ENCODE measurements at places on chromosomes 2 and 18.
A peak's percentile ranks its signal among the peaks of the same experiment; 100 is the strongest.

DNA sequence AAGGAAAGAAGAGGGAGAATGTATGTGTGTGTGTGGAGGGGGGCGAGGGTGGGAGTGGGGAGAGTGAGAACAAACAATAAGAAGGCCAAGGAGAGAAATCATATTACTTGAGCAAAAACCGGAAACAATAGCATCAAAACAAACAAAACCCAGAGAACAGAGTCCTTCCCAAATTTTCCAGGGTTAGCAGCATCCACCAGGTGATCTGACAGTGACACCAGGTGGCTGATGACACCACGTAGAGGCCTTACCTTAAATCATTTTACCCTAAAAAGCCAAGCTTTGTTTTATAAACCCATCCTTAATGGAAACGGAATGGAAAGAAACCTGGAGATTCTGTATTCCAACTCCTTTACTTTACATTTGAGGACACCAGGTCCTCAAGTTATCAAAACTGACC, 42.9 kb downstream of the CDCA7 start:
- DNase-seq, result no peak

GRCh38 chr2:6881046-6881445, 3.5 kb downstream of the RSAD2 start:
- no peak for DNase-seq

- no peak for DNase-seq
These were observed 44.2 kb downstream of the ARID5A start for GRCh38 chr2:96580771-96581170.

DNA sequence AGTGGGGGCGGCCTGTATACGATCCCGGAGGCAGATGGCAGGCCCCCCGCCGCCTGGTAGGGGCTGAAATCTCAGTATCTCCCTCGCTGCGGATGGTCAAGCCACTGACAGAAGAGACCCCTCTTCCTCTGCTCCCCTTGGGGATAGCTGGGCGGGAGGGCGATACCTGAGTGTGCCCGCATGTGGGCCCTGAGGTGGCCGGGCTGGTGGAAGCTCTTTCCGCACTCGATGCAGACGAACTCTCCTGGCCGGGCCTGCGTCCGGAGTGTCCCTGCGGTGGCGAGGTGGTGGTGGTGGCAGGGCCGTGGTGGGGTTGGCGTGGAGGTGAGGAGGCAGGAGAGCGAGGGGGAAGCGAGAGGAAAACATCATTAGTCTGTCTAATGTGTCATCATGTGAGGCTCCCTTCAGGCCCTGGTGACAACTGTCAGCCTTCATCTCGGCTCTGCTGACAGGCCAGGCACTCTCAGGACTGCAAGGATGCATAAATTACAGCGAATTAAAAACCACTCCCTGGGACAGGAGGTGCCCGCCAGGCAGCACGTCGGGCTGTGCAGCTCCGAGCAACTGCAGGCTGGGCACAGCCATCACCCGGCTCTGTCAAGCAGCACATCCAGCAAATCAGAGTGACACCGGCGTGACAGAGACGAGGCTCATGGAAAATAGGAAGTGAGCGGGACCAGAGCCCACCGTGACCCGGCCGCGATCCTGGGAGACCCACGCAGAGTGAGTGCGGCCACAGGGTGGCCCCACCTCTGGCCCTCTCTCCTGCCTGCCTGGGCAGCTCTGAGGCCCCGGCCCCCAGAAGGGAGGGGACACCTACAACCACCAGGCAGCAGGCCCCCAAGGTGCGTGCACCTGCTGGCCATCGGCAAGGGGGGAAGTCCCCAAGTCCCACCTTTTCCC, 123.5 kb downstream of the ZNF516 start:
- no peak for DNase-seq

GRCh38 chr2:20484810-20485611, 38.1 kb downstream of the RHOB start:
- DNase-seq, result no peak

DNA sequence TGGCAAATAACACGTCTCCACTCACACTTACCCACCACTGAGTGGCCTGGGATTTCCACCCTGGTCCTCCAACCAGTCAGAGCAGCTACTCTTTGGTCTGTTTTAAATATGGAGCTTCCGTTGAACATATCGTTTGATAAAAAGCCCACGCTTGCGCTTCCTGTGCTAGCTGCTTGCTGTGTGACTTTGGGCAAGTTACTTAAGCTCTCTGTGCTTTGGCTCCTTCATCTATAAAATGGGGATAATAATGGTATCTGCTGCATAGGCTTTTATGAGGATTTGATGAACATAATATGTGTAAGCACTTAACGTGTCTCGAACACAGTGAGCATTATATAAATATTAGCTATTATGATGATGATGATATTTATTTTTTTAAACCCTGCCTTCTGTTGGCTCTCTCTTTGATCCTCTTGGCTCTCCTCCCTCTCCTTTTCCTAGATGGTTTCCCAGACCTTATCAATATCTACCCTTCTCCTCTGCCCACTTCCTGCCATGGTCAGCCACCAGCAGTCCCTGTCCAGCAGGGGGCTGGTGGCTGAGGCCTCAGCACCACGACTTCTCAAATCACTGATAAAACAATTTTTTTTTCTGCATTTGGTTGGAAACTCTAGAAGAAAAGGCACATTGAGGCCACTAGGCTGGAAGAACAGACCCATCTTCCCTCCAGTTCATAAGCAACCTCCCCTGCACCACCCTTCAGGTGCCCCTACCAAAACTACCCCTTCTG, 191.9 kb downstream of the LOXHD1 start:
- no peak for DNase-seq

DNA sequence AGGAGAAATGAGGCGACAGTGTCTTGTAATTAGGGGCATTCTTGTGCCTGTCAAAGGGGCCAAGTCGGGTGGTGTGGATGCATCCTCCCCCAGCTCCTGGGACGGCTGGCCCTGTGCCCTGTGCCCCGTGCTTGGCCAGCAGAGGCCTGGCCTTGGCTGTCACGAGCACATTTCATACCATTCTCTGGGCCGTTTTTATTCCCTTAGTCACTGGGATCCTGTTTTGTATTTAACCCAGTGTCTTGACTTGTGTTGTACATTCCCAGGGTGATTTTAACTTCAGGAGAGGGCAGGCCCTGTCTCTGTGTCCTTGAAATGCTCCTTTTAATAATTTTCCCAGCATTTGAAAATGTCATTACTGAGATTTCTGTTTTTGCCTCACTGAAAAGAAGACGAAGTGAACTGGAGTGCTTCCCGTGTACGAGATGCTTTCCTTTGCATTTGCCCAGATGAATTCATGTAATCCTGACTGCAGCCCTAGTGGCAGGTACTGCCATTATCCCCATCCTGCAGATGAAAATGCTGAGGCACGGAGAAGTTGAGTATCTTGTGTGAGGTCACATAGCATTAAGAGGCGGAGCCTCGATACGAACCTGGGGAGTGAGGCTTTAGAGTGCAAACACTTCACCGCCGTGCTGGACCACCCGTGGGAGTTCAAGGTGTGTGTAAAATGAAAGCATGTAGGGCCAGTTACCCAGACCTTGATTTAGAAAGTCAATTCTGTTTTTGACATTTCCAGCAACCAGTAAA, 57.0 kb downstream of the SH3RF3 start:
- DNase-seq, result peak; percentile 80

DNA sequence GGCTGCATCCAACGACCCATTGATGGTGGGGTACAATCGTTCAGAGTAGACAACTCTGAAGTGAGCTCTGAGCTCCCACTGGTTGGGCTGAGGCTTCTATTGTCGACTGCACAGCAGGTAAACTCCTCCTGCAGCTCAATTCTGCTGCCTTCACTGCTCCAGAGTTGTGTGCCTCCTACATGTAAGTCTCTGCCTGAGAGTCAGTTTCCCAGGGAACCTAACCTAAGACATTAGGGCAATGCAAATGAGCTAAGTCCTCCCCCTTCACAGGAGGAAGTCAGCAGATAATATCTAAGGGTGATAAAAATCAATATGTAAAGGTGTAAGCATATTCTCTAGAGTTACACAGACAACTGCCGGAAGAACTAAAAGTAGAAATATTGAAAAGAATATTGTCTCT, 22.5 kb upstream of the ACYP2 start:
- no peak for DNase-seq

GRCh38 chr18:74326231-74326630, 10.6 kb downstream of the C18orf63 start:
- DNase-seq, result no peak

DNA sequence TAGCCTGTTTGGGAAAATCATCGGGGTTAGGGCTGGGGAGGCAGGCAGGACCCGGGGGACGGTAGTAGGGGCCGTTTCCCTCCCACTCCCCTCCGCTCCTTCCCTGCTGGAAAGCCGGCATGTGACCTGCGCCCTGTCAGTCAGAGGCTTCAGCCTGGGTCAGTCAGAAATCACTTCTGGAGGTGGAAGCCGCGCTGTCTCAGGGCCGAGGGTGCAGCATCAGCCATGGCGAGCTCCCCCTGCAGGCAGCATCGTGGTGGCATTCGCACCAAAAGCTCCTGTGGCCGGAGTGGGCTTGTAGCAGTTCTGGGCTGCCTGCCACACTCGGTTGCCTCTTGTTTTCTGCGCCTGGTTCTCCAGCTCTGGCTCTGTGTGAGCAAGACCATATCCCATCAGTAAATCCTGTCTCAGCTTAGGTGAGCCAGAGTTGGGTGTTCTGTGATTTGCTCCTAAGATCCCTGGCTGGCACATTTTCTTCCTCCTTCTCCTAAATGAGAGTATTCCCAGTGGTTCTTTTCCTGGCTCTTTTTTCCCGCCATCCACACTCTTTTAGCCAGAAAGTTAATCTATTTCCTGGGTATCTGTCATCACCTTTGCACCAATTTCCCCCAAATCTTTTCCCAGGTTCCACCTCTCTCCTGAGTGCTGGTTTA, 123.9 kb upstream of the CD302 start:
- no peak for DNase-seq

- DNase-seq, result no peak
These were observed 210.0 kb downstream of the KLHL29 start for GRCh38 chr2:23595021-23595420.

- DNase-seq, result no peak
These were observed 8.8 kb downstream of the NABP1 start for GRCh38 chr2:191686729-191687128.

- DNase-seq, result peak; percentile 47
These were observed 171.9 kb upstream of the GATA6 start for GRCh38 chr18:21997207-21998143.

DNA sequence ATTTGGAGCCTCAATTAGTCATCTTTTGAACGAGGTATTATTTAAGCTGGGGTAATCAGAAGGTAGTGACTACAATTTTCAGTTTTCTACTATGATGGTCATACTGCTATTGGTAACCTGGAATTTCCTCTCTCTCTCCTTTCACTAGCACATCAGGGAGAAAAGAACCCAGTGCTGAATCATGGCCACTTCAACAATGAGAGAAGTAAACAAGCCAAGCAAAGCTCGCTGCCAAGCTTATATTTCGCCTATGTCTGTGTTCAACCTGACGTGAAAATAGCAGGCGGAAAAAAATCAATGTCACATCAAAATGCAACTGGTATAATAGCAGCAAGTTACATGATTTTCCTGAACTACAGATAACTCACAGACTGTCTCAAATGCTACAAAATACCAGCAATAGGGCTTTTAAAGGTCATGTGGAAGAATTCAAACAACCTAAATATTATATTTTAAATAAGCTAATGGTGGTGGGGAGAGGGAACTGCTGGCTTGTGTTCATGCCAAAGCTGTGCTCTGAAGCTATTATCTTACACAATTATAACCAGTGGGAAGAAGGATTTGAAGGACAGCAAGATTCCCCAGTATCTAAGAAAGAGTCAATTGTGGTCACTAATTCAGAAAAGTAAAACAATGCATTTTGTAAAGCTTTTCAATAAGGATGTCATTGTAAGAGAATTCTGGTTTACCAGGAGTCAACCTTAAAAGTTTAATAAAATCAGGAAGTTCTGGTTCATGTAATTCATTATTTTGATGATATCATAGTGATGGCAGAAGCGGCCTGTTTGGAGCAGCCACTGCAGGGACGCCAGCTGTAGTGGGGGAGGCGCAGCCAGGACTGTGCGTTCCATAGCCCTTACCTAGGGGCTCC, 38.0 kb downstream of the RNF152 start:
- DNase-seq, result no peak

DNA sequence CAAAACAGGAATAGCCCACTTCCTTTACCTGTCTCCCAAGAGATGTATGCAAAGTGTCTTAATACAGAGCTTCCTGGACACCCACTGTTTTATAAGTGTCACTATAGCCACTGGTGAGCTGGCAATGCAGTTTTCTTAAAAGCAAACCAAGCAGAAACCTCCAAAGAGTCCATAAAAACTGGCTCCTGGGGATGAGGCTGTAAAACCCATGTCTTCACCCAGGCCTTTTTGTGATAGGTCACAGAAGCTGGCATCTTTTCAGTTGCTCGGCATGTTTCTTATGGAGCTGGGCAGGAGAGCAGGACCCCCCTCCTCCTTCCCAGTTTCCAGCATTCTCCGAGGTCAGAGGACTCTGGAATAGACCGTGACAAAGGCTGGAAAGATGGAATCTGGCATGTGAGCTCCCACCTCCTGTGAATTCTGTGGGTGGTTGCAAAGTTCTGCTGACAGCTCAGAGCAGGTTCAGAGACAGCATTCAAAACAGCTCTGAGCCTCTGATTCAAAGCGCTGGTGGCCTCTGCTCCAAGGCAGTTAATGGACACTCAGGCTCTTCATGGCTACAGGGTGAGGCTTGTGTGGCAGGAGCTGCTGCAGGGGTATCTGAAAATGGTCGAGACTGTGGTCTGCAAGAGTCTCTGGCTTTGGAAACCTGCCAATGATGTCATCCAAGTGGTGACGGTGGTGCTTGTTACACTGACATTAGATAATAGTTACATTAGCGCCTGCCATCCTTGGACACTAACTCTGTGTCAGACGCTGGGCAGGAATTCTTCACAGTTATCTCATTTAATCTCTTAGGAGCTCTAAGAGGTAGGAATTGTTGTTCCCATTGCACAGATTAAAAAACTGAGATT, 283.4 kb downstream of the CLIP4 start:
- DNase-seq, result peak; percentile 36

DNA sequence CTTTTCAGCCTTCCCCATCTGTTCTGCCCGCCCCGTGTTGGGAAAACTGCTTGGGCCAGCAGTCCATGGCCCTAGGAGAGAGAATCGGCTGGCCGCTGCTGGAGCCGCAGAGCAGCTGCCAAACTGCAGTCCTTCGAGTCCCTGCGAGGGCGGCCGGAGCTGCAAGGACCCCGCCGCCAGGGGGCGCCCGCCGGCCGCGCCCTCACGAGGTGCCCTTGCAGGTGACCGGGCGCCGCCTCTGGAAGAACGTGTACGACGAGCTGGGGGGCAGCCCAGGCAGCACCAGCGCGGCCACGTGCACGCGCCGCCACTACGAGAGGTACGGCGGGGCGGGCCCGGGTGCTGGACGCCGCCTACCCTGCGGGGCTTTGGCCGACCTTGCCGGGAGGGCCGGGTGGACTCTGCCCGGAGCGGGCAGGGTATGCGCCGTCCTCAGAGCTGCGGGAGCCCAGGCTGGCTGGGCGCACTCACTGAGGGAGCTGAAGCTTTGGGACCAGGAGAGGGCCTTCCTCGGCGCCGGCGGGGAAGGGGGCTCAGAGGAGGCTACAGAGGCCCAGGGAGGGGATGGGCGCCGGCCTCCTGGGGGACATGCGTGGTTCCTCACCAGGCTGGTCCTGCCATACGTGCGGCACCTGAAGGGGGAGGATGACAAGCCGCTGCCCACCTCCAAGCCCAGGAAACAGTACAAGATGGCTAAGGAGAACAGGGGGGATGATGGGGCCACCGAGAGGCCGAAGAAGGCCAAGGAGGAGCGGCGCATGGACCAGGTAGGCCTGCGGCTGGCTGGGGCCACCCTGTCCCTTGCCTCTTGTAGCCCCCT, 13.6 kb downstream of the ARID5A start:
- no peak for DNase-seq

GRCh38 chr18:40577239-40577980, 1377.6 kb upstream of the PIK3C3 start:
- DNase-seq, result no peak

GRCh38 chr2:44713170-44713569, 228.3 kb upstream of the SIX3 start:
- no peak for DNase-seq

- DNase-seq, result no peak
These were observed 910.7 kb upstream of the FANCL start for GRCh38 chr2:59151805-59152204.
